Kidney (tissue), 22 donors: ENCODE measurements at places on chromosomes 5 and 9. TPM values are rescaled to one million over a fixed set of nuclear protein-coding genes. Genes with fewer than 3 reads are reported as not detected.

GRCh38 chr9:34650816-34651215 is 1.2 kb upstream of the IL11RA start:
- H3K4me1 ChIP-seq: peaks cover 43% of the 10 kb centered on the region
- no peak overlapping the region for H3K27ac ChIP-seq
- peaks cover 4% of the 10 kb centered on the region for H3K36me3 ChIP-seq
- no peak overlapping the region for H3K4me3 ChIP-seq
- no peak for DNase-seq
- no peaks in the 10 kb centered on the region for H3K27me3 ChIP-seq

GRCh38 chr5:36482812-36483211 is 123.6 kb upstream of the SLC1A3 start:
- no peak overlapping the region for H3K4me3 ChIP-seq
- no peaks in the 10 kb centered on the region for H3K4me1 ChIP-seq
- no peak overlapping the region for H3K27ac ChIP-seq
- H3K27me3 ChIP-seq: no peaks in the 10 kb centered on the region
- no peak for DNase-seq
- H3K36me3 ChIP-seq: no peaks in the 10 kb centered on the region

GRCh38 chr5:32420506-32420905 is 24.0 kb downstream of the ZFR start:
- no peak overlapping the region for H3K27ac ChIP-seq
- peaks cover 3% of the 10 kb centered on the region for H3K36me3 ChIP-seq
- DNase-seq: no peak
- no peak overlapping the region for H3K4me3 ChIP-seq
- H3K4me1 ChIP-seq: no peaks in the 10 kb centered on the region

Gene CEL
- total RNA-seq: 1.0 TPM

Gene INSL4
- total RNA-seq: not detected
